Gastroesophageal sphincter (tissue), 4 donors: ENCODE measurements at places on chromosomes 6 and 20.

DNA sequence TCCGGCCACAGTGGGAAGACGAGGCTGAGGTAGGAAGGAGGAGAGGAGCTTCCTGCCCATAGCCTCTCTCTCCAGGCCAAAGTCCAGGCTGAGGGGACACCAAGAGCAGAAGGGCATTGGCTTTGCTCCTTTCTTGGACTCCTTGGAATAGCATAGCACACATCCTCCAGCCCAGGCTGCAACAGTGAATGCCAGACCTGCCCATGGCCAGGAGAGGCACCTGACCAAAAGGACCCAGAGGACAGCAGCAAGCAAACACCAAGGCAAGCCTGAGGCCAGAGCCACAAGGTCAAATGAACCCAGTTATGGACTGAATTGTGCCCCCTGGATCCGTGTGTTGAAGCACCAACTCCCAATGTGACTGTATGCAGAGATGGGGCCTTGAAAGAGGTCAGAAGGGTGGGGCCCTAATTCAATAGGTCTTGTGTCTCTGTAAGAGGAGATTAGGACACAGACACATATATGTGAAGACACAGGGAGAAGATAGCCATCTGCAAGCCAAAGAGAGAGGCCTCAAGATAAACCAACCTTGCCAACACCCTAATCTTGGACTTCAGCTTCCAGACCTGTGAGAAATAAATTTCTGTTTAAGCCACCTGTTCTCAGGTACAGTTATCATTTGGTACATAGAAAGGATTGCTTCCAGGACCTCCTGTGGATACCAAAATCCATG lies 126.5 kb upstream of the NXT1 start:
- no peak for ATAC-seq

DNA sequence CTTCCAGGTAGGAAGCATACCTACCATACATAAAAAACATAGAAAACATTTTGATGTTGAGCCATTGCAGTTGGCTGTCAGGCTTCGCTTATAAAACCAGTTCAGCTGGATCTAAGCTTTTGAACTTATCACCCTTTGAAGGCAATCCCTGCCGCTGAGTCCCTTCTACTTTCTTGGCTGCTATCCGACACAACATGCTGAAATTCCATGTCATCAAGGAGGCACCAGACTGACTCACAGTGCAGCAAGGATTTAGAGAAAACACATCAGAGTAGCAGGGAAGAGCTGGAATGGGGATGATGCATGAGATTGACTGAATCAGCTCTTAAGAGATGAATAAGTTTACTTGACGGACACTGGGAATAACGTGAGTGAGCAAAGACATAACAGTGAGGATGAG lies 135.0 kb upstream of the MAN1A1 start:
- no peak for ATAC-seq

DNA sequence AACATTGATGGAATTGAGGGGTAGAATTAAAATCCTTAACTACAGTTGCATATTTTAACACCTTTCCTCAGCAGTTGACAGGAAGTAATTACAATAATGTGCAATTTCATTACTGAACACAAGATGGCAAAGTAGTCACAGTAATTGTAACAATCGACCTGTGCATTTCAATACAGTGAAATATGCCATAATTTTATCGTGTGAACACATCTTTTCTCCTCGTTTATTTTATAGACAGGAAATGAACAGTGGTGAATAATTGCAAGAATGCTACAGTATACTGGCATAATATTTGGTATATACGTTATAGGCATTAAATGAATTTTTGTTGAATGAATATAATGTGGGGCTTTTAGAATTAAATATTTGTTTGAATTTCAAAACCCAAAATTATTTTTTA lies 25.0 kb downstream of the CYB5R4 start:
- ATAC-seq = no peak

DNA sequence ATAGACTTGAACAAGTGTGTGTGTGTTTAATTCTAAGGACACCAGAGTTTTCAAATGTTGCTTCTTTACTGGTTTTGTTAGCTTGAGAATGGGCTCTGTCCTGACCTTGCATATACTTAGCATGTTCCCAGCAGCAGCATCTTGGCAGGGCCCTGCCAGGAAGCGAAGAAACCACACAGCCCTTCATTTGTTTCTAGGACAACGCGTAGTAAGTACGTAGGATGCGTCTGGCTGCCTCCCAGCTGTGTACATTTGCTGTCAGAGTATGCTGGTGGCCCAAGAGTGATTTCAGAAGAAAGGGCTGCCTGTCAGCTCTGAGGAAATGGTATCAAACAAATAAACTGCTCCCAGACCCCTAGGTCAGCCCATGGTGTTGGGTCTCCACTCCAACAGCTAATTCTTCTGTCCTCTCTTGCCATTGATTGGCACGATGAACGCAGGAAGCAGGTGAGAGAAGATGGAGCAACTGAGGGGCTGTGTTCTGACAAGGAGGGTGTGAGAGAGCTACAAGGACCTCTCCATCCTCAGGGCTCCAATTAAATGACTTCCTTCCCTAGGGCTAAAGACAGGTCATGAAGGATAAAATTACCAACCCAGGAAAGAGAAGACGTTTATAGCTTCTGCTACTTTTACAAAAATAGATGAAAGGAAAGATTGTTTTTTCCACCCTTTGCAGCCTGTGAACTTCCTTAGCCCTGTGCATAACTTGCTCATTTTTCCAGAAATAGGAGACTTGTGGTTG lies 55.9 kb upstream of the HDDC2 start:
- ATAC-seq = no peak

DNA sequence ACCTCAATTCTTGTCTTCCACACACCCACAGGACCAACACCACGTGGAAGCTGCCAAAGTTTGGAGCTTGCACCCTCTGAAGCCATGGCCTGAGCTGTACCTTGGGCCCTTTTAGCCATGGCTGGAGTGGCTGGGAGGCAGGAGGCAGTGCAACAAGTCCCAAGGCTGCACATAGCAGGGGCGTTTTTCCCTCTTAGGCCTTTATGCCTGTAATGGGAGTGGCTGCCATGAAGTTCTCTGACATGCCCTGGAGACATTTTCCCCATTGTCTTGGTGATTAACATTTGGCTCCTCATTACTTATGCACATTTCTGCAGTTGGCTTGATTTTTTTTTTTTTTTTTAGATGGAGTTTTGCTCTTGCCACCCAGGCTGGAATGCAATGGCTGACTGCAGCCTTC lies 44.4 kb upstream of the SLC22A3 start:
- ATAC-seq = no peak

GRCh38 chr20:49422161-49422560 lies 60.3 kb downstream of the KCNB1 start:
- no peak for ATAC-seq

DNA sequence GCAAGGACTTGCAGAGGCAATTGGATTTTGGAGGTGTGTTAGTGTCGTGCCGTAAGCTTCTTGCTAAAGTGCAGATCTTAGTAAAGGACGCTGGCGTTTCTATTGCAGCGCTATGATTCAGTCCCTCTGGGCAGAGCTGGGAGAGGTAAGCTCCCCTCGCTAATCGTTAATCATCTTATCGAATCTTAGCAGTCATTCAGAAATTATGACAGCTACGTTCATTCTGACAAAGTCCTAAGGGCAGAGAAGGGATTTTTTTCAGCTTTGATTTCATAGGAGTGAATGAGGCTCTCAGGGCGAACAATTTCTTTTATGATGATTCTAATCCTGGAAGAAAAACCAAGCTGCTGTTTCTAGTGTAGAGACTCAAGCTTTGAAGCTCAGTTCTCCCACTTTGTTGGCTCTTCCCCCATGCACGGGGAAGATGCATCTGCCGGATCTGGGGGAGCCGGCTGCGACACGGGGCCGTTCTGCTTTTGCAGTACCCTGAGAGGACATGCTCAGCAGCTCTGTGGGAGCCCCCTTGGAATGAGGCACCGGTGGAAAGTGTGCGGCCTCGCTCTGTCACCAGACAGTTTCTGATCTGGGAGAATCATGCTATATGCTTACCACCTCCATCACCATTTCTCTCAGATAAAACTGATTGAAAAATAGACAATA lies 79.1 kb upstream of the SLC22A23 start:
- ATAC-seq = no peak

GRCh38 chr6:75202676-75203131 lies 3.1 kb downstream of the COL12A1 start:
- no peak for ATAC-seq

DNA sequence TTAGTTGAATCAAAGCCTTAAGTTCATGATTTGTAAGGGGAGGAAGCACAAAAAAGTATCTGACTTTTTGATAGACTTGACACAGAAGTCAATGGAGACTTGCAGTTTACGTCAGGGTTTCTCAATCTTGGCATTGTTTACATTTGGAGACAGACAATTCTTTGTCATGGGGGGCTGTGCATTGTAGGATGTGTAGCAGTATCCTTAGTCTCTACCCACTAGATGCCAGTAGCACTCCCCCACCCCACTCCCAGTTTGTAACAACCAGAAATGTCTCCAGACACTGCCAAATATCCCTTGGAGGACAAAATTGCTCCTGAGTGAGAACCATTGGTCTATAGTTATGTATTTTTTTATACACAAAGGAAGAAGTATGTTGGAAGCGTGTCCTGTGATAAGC lies 434.1 kb downstream of the RFPL4B start:
- no peak for ATAC-seq

DNA sequence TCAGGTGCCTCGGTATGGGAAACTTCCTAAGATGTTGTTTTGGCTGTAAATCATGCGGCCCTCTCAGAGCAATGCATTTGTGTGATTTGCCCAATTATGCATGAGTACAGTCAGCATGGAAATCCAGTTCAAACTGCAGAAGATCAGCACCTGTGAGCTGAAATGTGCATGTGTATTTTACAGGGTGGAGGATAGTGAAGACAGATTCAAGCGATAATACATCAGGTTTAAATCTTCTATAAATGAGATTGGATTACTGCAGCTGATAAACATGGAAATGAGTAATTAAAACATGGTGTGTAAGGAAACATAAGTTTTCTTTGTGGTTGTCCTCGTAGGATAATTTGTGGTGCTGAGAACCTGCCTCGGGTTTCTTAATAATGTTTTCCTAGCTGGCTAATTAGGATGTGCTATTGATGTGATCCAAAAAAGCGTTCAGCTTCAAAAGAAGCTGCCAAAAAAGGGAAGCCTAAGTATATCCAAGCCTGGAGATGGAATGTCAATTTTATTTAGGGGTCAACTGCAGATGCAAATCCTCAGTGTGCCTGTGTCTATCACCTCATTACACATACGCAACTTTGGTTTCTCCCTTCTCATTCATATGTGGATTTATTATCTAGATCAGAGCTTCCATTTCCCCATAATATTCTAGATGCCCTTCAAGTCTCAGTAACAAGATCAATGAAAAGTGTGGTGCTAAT lies 117.1 kb upstream of the CCDC28A start:
- no peak for ATAC-seq

GRCh38 chr20:63749597-63750508 lies 10.3 kb downstream of the SLC2A4RG start:
- no peak for ATAC-seq

DNA sequence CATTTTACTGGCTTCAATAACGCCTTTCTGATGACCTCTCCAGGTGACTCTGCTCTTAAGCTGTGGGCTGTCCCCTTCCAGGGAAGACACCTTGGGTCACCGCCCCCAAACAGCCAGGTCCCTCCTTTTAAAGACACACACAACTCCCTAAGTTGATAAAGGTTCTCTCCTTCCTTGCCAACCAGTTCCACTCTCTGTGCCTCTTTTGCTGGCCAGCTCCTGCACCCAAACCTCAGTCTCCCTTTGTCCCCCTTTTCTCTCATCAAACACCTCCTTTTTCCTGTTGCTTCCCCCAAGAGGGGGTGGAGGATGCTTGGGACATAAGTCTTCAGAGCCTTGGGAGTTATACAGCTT lies 1.0 kb downstream of the NCOA6 start:
- ATAC-seq = no peak

GRCh38 chr6:149558029-149558428 lies 8.1 kb upstream of the GINM1 start:
- ATAC-seq = no peak

- ATAC-seq = no peak
These were observed 275.9 kb upstream of the EXOC2 start for GRCh38 chr6:968791-969190.

DNA sequence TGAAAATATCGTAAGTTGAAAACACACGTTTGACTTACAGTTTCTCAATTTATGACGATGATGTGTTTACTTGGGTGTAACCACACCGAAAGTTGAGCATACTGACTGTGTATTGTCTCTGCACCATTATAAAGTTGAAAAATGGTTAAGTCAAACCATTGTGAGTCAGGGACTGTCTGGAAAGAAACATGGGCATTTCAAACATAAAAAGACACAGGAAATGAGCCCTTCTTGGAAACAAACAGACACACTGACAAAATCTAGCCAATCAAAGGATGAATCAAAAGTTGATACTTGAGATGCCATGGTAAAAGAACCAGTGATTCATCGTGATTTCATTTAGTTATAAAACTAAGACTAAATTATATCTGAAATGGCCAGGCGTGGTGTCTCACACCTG lies 5.3 kb downstream of the POPDC3 start:
- no peak for ATAC-seq

- ATAC-seq = peak; percentile 93
These were observed 47.6 kb downstream of the PPP1R3G start for GRCh38 chr6:5132731-5133130.

DNA sequence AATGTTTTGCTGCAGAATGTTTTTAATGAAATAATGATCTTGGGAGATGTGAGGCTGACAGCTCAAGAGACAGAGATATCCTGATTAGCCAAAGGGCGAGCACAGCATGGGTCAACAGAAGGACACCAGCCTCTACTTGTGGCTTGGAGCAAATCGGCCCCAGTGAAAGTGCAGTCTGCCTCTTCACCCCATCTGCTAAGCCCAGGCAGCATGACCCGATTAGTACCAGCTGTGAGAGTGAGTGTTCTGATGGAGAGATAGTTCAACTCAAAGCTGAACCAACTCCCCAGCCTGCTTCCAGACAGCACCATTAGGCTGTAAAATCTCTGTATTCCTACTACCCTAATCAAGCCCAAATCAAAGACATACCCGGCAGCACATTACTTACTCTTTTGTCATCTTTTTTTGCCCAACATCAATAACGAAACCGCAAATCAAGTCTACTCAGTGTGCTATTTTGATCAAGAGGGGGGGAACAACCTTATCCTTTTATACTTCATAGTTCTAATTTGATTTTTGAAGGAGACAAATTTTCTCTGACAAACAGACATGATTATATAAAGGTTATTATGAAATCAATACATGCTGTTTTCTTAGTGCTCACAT lies 514.1 kb upstream of the NRSN1 start:
- no peak for ATAC-seq

- no peak for ATAC-seq
These were observed 39.6 kb downstream of the SHPRH start for GRCh38 chr6:145924600-145924999.

- no peak for ATAC-seq
These were observed 36.1 kb downstream of the NKX2-4 start for GRCh38 chr20:21361266-21361665.
